ENCODE measurements at places on chromosomes 1 and 21.

GRCh38 chr1:27403065-27403726 is 10.8 kb downstream of the GPR3 start:
- no peak for DNase-seq

DNA sequence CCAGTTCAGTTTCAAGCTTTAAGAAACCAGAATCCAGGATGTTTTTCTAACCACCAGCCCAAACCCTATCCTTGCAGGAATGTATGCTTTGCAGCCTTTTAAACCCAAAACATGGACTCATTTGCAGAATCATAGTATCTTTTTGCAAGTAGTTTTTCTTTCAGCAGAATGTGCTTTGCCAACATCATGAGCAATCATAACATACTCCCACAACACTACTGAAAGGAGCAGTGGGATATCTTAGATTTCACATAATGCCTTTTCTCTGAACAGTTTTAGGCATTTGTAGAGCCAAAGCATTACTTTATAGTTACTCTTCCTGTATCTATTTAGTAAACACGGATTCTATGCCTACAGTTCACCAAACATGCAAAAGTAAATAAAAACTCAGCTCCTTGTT is 10.0 kb upstream of the SH2D2A start:
- DNase-seq = no peak

GRCh38 chr1:167149793-167150491 is 56.1 kb downstream of the STYXL2 start:
- DNase-seq = no peak

DNA sequence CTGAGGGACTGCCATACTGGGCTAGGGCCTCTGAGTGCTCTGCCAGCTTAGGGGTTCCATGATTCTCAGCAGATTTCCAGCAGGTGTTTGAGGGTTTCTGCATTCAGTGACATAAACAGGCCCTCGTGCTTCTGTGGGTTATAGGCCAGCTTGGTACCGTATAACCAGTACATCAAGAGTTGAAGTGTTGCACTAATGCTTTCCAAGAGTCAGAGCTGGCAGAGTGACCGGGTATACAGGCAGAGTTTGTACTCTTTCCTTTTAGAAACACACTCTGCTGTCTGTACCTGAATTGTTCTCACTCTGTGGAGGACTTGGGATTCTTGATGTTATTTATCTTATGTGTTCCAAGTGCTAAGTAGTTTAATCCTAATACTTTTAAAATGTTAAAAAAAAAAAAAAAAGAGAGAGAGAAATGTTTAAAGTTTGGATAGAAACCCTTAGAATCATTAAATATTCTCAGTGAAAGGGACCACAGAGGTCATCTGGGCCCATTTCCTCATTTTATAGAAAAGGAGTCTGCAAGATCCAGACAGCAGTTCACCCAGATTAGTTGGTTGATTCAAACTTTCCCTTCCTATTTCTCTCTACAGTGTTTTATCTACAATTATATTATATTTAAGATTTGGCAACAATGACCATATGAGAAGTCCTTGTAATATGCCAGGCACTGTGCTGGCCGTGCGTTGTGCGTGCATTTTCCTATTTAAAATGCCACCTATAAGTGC is 325.8 kb downstream of the KIF26B start:
- no peak for DNase-seq

GRCh38 chr1:244311784-244312532 is 139.8 kb downstream of the ADSS2 start:
- DNase-seq = no peak

GRCh38 chr21:46431884-46432488 is 26.7 kb upstream of the DIP2A start:
- no peak for DNase-seq

GRCh38 chr1:5621692-5622091 is 370.5 kb downstream of the NPHP4 start:
- DNase-seq = no peak

DNA sequence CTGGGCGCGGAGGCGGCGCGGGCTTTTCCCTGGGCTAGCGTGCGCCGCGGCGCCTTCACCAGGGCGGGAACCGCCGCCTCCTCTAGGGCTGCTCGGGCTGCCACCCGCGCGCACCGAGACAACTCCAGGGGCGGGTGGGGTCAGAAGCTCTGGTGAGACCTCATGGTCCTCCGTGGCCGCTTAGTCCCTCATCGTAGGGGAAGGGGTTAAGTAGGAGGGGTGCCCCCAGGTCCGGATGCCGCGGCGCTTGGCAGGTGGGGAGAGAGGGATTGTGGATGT is 559 bp downstream of the SERTAD4 start:
- DNase-seq = no peak

- no peak for DNase-seq
Measured at GRCh38 chr1:55206210-55206609, 9.0 kb downstream of the USP24 start.

DNA sequence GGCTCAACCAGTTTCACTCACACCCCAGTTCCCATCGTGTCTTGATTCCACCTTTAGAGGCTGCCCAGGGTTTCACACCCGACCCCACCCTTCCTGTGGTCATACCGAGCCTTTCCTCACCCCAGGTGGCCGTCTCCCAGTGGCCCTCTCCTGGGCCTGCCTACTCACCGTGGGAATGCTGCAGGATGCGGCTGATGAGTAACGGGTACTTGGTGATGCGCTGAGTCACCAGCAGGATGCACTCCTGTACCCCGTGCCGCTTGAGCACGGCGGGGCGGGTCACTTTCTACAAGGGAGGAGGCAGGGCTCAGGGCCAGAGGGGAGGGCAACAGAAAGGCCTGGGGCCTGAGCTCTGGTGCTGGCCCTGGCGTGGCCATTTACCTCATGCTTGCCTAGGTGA is 16.4 kb downstream of the ARHGEF2 start:
- no peak for DNase-seq

DNA sequence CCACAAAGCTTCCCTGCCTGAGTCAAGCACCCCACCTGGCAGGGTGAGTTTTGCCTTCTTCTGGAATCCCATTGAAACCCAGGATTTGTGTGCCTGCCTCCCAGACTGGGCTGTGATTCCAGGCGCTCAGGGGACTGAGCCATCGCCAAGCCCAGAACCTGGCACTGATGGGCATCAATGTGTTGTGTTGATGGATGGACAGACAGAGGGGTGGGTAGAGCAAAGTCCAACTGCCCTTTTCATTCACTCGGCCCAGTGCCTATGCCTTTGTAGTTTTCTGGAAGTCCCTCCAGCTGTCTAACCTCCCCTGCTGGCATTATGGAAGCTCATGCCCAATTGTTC is 66.0 kb upstream of the LAPTM5 start:
- DNase-seq = no peak

- DNase-seq = no peak
Measured at GRCh38 chr1:208163539-208163938, 80.6 kb downstream of the PLXNA2 start.

- DNase-seq = no peak
Measured at GRCh38 chr1:172399756-172400721, 20.4 kb upstream of the C1orf105 start.

GRCh38 chr1:19680644-19681043 is 16.0 kb downstream of the HTR6 start:
- no peak for DNase-seq

- peak; percentile 64 for DNase-seq
Measured at GRCh38 chr1:36703526-36704208, 221.0 kb upstream of the CSF3R start.

GRCh38 chr21:35583566-35584216 is 476.6 kb downstream of the SETD4 start:
- no peak for DNase-seq

DNA sequence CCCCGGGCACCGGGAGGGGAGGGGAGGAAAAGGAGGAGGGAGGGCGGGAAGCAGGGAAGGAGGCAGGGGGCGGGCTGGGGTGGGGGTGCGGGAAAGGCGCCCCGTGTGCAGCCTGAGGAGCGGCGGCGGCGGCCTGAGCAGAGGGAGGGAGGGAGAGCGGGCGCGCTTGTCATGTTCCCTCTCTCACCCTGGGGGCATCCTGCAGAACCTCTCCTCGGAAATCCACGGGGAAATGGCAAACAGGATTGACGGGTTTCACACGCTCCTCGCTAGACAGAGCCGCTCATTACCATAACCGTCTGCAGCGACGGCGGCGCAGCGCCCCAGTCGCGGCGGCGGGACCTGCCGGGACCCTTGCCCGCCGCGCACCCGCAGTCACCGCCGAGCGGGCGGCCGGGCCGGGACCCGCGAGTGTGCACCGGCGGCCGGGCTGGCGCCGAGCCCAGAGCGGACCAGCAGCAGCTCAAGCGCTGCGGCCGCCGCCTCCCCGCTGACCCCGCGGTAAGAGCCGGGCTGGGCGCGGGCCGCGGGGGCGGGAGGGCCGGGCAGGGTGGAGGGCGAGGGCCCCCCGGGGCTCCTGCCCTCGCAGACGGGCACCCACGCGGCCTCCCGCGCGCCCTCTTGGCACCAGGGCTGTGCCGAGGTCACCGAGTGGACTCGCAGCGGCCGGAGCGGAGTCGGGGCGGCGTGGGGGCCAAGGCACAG is at the start of gene SERTAD4:
Gene SERTAD4, plus strand, starts transcription at position 286 of the 705 bp plus-strand sequence. CDS start 5,165 bp downstream, outside the sequence.
- no peak for DNase-seq

DNA sequence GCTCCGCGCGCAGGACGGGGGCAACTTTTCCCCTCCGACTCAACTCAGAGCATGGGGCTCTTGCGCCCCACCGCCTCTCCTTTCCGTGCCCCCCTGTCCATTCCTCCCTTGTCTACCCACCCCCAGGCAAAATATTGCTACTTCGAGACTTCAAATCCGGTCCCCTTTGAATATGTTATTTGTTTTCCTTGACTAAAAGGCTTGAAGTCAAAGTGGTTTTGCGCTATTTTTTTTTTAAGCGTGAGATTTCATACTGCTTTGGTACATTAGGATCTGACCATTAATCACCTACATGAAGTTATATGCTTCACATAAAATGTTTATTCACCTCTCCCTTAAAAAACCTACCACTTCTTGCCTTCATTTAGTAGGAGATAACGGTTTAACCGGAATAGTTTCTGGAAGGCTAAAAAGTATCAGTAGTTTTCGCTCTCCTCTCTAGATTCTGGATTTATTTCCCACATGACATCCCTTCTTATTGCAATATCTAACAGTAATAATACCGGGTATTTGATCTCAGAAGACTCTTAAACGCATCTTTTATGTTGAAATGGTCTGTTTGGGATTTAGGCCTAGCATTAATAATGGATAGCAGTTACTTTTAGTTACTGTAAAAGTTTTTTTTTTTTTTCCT is 1.6 kb downstream of the NFIA start:
- no peak for DNase-seq

DNA sequence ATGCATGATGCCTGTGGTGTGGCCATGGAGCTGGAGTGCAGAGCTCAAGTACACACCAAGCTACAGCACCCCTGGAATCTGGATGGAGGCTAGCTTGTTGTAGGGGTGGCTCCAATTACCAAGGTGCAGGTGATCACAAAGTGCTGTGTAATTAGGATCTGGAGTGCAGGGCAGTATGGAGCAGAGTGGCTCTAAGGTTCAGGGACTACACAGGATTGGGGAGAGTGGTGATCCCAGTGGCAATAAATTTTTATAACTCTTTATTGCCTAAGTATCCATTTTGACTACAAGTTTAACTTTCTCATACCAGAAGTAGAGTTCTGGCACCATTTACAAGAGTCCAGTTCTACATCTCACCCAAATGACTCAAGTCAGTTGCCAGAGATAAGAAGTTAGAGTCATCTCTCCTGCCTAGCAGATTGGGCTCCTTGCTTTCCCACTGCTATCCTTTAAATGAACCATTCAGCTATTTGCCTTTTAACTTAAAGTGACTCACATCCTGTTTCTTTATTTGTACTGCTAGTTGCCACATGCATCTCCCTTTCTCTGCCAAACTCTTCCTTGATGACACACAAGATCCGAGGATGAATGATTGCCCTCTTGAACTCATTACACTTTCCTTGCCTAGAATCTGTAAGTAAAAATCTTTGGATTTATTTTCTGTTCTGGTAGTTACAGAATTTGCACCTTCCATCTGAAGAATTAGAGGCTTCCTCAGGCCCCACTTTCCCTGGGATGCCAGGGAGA is 427.2 kb downstream of the KCNT2 start:
- no peak for DNase-seq

- no peak for DNase-seq
Measured at GRCh38 chr1:42973286-42973685, 14.6 kb upstream of the SLC2A1 start.

DNA sequence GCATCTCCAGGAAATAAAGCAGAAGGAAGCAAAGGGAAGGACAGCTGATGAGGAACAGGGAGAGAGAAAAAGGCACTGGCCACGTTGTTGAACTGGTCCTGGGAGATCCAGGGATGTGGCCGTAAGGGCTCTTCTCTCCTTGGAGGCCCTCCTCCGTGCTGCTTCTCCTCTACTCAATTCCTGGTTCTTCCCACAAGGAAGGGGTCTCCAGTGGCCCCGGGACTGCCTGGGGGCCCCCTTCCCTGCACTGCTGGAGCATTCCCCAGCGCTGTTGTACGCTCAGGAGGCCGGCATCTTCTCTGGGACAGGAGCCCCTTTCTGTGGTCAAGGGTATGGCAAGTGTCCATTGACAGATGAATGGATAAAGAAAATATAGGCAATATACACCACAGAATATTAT is 88.5 kb upstream of the TLR5 start:
- DNase-seq = no peak

DNA sequence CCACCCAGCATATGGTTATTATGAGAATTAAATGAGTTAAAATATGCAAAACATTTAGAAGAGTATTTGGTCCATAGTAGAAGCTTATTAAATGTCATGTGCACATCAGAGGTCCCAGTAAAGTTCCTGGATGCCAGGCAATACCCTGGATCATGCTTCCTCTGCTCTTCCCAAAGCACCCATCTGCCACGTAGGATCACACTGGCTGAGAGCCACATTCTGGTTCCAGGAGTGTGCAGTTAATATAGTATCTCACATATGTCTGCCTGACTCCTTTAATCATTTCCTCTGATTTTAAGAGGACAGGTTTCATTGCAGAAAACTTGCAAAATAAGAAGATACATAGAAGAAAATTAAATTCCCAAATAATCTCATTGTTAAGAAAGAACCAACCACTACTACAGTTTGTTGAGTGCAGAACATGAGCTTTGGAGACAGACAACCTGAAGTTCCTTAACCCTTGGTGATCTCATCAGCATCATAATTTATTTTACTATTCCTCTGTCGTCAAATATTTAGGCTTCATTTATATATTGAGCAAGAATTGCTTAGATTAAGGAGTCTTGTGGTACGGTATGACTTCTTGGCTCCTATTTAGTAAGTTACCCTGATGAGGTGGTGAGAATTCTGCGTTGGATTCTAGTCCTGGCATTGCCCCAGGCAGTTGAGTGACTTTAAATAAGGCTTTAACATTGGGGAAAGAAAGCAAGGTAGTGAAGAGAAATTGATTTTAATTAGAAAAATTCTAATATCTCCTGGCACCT is 12.3 kb downstream of the SGIP1 start:
- DNase-seq = no peak

DNA sequence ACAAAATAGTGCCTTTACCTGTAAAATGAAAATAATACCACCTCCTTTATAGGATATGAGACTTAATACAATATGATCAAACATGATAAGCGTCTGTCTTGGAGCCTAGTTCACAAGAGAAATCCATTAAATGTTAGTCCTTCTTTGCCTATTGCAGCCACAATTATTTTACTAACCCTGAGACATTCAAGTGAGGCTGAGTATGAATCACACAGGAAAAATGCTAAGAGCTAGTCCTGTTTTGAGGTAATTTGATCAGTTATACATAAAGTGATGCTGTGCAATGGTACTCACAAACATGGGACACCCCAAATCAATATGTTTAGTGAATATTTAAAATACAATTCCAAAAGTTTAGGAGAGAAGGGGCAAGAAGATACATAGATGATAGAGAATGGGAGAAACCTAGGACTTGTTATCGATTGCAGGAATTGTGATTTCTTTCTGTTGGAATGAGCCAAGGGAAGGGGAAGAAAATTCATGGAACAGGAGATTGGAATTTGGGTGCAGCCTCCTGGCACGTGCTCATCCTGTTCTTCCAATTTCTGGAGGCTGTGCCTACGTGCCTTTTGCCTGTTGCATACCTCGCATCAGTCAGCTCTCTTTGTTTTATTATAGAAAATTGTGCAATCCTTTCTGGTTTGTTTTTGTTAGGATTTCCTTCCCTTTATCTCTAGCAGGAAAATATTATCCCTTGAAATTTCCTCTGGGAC is 39.9 kb upstream of the BACH1 start:
- DNase-seq = no peak
